ENCODE measurements at places on chromosomes 1 and 21. TPM values are rescaled to one million over a fixed set of nuclear protein-coding genes. Genes with fewer than 3 reads are reported as not detected.

Gene OR10J4
- not detected for total RNA-seq

Gene GBP2
- total RNA-seq: 78.2 TPM

Gene SLC44A3
- 3.8 TPM for total RNA-seq

Gene S100A16
- 38.8 TPM for total RNA-seq

Gene ARTN
- total RNA-seq: not detected

Gene PROK1
- total RNA-seq: not detected

Gene KRTAP10-11
- not detected for total RNA-seq

Gene IFI44L
- total RNA-seq: 0.56 TPM

Gene ELAPOR1
- total RNA-seq: 1.2 TPM

Gene FCMR
- total RNA-seq: 11.7 TPM

- DNase-seq: no peak
Observed at GRCh38 chr1:193707271-193708021, 521.0 kb upstream of the B3GALT2 start.

GRCh38 chr1:229101011-229101871, 169.7 kb upstream of the RAB4A start:
- no peak for DNase-seq

DNA sequence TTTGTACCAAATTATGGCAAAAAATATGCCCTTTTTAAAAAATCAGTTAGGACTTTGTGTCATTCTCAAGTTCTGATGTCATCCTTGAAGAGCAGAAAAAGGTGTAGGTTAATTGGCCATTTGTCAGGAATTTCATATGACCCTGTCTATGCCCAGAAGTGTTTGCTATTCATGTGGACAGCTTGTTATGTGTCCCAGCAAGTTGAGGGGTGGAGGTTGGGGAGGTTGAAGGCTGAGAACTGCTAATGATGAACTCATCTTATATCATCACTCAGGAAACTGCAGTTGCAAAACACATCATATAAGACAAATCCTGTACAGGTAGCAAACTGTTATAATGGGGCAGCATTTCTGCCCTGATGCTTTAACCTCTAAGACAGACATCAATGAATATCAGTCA, 106.5 kb downstream of the PHTF1 start:
- DNase-seq: no peak

GRCh38 chr1:209527993-209528717, 55.4 kb upstream of the CAMK1G start:
- DNase-seq: no peak

DNA sequence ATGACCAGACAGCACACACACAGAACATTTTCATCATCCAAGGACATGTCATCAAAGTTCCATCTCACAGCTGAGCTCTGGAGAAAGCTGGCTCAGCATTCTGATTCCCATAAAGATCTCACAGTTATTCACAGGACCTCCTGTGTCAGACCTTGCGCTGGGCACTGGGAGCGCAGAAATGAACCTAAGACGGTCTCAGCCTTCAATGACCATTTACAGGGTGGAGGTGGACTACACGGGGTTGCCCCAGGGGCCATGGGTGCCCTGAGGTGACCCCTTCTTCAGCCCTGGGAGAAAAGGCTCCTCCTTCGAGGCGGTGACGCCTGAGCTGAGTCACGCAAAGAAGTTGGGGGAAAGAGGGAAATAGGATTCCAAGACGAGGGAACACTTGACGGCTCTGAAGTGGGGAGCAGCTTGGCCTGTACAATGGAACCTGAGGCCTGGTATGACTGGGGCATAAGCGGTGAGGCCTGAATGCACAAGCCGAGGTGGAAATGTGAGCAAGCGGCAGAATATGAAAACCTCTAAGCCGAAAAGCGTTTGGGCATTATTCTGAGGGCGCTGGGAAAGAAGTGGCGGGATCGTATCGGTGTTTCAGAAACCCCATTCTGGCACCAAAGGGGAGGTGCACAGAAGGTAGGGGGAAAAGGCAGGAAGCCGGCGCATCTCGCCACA, 797 bp downstream of the CC2D1B start:
- DNase-seq: peak; percentile 74

DNA sequence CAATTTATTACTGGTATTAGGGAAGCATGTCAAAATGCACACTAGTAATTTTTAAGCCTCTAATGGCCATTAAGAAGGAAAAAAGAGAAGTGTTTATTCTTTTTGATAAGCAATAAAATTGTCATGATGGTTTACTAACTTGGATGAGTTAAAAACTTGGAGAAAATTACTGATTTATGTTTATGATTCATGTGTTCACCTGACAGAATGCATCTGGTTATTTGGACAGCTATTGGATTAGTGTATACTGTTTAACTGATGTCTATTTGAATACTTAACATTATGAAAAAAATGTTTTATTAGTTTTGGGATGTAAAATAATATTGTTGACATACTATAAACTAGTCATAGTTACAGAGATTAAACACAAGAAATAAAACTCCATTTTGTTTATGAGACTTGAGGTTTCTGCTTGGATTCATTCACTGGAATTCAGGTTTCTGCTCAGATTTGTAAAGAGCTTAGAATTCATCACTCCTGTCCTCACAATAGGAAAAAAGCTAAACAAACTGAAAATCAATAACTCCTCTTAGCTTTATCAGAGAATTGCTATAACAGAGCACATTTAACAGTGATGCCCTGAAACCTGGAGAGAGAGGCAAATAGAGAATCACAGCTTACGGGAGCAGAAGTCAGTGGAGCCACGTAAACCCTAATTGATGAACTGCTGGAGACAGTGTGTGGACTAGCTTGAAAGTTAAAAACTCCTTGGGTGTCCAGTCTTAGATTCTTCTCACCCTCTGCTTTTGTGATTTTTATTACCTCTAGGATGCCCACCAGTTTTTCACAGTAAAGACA, 56.7 kb downstream of the RALGPS2 start:
- DNase-seq: no peak

GRCh38 chr1:236507022-236507700, 16.6 kb upstream of the LGALS8 start:
- peak; percentile 65 for DNase-seq

GRCh38 chr1:167648252-167648849, 18.3 kb downstream of the RCSD1 start:
- no peak for DNase-seq

- DNase-seq: peak; percentile 68
Observed at GRCh38 chr1:204074274-204075138, 1.6 kb downstream of the SOX13 start.

DNA sequence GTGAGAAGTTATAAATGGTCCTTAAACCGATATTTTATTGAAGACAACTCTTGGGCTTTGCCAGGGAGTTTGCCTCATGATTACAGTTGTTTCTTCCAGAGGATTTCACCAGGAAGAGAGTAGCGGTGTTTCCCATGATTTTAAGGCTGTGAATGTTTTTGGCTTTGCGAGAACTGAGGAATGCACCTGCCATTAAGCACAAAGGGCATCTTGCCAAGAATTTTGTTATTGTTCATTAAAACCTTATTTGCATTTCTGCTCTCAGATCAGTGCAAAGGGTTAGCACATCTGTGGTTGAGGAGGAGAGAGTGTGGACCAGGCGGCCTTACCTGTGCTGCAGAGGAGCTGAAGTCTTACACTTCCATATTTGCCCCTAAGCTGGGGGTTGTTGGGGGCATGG, 13.8 kb downstream of the CNIH3 start:
- no peak for DNase-seq

GRCh38 chr1:33931111-33931475, 67.2 kb downstream of the HMGB4 start:
- no peak for DNase-seq

GRCh38 chr1:234769986-234770795, 160.2 kb upstream of the IRF2BP2 start:
- peak; percentile 20 for DNase-seq

GRCh38 chr1:177770096-177770495, 199.8 kb downstream of the SEC16B start:
- DNase-seq: no peak

DNA sequence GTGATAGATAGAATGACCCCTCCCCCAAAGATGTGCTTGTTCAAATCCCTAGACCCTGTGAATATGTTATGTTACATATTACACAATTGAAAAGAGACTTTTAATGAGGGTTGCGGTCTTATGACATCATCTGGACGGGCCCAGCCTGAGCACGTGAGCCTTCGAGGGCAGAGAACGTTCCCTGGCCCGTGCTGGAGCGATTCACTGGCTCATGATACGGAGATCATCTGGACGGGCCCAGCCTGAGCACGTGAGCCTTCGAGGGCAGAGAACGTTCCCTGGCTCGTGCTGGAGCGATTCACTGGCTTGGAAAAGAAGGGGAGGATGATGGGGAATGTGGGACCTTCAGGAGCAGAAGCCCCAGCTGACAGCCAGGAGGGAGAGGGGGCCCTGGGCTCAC, 34.4 kb upstream of the COL18A1 start:
- no peak for DNase-seq

DNA sequence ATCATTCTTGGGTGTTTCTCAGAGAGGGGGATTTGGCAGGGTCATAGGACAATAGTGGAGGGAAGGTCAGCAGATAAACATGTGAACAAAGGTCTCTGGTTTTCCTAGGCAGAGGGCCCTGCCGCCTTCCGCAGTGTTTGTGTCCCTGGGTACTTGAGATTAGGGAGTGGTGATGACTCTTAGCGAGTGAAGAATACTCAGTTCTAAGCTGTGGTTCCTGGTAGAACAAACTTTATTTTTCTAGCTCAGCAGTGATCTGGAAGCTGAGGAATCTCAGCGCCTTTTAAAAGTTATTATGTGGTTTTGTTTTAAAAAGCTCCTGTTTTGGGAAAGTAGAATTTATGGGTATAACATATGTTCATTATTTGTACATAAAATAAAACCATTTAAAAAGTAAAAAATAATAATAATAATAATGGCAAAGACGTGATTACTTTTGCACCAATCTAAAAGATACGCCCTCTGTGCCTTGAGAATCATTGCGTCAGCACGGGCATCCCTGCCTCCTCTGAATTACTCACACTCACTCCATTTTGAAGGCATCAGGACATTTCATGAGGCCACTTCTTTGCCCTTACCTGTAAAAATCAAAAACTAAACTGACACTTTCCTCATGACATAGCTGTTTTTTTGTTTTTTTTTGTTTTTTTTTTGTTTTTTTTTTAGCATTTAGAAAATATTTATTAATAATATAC, 29.7 kb upstream of the TNFRSF1B start:
- peak; percentile 27 for DNase-seq

- no peak for DNase-seq
Observed at GRCh38 chr1:38746402-38746935, 113.1 kb downstream of the RRAGC start.

- DNase-seq: no peak
Observed at GRCh38 chr1:157597959-157598667, at the start of gene FCRL4. Gene FCRL4, minus strand, starts transcription at chr1:157598085. Its CDS starts 141 bp downstream, at chr1:157597944.

DNA sequence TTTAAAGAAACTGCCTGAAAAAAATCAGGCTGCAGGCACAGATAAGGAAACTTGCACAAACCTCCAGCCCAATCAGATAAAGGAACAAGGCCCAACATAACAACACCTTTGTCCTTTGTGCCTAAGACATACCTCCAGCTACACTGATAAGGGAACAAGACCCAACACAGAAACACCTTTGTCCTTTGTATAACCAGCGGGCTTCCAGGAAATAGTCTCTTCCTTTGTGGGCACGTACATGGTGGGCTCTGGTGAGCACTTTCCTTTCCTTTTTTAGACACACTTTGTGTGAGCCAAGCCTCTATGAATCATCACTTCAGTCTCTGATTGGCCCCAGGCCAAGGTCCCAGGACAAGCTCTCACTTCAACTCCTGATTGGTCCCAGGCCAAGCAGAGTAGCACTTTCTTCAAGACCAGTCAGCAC, 23.6 kb downstream of the ZNF670 start:
- DNase-seq: no peak

DNA sequence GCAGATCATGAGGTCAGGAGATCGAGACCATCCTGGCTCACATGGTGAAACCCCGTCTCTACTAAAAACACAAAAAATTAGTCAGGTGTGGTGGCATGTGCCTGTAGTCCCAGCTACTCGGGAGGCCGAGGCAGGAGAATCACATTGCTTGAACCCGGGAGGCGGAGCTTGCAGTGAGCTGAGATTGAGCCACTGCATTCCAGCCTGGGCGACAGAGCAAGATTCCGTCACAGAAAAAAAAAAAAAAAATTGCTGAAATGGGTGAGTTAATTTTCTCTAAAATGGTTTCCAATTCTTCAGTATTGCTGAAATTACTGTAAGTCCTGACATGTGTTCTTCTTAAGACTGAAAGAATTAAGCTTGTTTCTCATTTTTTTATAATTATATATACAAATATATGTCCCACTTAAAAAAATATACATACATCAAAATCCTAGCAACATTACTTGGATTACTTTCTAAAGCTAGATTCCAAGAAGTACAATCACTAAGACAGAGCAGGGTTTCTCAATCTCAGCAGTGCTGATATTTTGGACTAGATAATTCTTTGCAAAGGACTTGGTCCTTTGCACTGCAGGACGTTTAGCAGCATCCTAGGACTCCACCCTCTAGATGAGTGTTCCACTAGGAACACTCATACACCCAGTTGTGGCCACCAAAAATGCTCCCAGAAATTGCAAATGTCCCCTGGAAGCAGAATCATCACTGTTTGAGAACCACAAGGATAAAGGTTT, 24.8 kb downstream of the ZNHIT6 start:
- DNase-seq: no peak

DNA sequence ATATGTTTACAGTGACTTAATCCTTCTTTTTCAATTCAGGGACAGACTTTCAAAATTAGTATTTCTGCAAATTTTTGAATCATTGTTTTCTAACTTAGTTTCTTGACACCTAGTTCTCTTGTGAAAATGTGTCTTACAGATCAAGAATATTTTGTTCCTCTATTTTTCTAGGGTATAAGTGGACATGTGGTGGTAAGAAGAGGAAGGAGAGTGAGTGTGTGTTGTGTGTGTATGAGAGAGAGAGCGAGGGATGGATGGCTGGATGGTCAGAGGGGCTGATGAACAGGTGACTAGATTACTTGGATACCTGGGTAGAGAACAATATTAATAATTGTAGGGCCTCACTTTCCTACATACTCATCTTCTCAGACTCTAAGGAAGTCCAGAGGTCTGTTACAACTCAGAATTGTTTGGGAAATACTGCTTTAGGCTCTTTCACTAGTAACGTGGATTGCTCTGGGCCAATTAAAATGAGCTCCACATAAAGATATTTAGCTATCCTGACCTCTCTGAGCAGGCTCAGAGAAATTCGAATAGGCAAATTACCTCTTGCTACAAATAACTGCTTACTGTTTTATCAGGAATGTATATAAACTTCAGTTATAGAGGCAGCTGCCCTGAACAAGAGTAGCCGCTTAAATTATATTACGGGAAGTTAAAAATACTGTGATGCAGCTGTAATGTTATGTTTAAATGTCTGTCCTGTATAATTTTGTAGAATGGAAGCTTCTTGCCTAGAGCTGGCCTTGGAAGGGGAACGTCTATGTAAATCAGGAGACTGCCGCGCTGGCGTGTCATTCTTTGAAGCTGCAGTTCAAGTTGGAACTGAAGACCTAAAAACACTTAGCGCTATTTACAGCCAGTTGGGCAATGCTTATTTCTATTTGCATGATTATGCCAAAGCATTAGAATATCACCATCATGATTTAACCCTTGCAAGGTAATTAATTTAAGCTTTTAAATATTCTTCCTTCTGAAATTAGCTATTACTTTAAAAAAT, 19.7 kb downstream of the GPSM2 start:
- no peak for DNase-seq

GRCh38 chr1:208275083-208275482, 30.9 kb upstream of the PLXNA2 start:
- DNase-seq: no peak

GRCh38 chr21:31426235-31426797, 82.3 kb upstream of the TIAM1 start:
- DNase-seq: no peak

GRCh38 chr21:44463724-44464123, 8.4 kb downstream of the LRRC3 start:
- DNase-seq: no peak

- no peak for DNase-seq
Observed at GRCh38 chr1:15522551-15522950, 1.5 kb downstream of the CASP9 start.

GRCh38 chr1:197919346-197920066, 2.3 kb downstream of the LHX9 start:
- no peak for DNase-seq
